ENCODE measurements at places on chromosomes 6 and 20.
A peak's percentile ranks its signal among the peaks of the same experiment; 100 is the strongest.

GRCh38 chr6:157967486-157967885 is 14.2 kb upstream of the SYNJ2 start:
- DNase-seq: no peak

DNA sequence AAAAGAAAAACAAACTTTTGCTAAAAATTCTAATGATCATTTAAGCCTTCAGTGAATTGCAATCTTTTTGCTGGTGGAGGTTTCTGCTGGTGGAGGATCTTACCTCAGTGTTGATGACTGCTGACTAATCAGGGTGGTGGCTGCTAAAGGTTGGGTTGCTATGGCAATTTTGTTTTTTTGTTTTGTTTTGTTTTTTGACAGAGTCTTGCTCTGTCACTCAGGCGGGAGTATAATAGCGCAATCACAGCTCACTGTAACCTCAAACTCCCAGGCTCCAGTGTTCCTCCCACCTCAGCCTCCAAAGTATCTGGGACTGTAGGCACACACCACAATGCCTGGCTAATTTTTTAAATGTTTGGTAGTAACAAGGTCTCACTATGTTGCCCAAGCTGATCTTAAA is 94.7 kb downstream of the ANKRD6 start:
- DNase-seq: peak; percentile 4

- DNase-seq: peak; percentile 91
These were observed 1.4 kb downstream of the GMPR start for GRCh38 chr6:16239798-16240123.

DNA sequence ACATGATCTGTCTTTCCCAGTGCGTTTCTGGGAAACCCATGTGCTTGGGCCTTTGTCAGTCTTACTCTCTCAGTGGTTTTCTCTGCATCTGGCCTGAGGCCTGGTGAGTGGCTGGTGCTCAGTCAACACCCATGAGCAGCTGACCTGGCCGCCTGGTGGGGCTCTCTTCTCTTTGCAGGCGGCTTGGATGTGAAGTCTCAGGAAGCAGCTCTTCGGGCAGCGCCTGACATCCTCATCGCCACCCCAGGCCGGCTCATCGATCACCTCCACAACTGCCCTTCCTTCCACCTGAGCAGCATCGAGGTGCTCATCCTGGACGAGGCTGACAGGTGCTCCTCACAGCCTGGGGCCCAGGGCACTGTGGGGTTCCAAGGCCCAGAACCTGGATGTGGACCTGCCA is 10.8 kb downstream of the DDX27 start:
- DNase-seq: no peak

DNA sequence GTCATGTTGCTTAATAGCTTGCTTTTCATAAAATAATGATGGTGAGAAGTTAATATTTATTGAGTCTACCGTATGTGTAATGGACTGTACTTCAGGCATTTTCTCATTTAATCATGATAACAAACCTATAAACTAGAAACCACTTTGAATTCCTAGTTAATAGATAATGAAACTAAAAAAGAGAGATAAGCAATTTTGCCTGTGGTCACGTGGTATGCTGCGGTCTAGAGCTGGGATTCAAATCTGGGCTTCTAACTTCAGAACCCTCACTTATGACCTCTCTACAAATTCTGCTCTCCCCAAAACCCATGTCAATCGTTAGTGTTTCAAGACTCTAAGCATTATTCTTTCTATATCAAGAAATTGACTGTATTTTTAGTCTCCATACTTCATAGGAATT is 700.7 kb downstream of the PRKN start:
- DNase-seq: no peak

DNA sequence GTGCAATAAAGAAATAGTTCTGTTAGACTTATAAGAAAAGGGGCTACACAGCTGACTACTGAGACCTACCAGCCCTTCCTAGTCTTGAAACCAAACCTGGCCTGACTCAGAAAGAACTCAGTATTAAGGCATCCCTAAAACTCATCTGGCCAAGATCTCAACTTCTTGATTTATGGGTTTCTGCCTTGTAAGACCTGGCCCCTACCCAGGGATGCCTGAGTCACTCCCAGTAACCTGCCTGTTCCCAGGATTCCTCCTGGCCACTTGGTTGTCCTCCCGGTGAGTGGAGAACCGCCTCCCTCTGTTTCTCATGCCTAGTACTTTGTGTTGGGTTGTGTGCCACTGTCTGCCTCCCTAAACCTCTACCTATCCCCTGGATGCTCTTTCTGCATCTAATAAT is 189.4 kb upstream of the PREP start:
- DNase-seq: peak; percentile 21

DNA sequence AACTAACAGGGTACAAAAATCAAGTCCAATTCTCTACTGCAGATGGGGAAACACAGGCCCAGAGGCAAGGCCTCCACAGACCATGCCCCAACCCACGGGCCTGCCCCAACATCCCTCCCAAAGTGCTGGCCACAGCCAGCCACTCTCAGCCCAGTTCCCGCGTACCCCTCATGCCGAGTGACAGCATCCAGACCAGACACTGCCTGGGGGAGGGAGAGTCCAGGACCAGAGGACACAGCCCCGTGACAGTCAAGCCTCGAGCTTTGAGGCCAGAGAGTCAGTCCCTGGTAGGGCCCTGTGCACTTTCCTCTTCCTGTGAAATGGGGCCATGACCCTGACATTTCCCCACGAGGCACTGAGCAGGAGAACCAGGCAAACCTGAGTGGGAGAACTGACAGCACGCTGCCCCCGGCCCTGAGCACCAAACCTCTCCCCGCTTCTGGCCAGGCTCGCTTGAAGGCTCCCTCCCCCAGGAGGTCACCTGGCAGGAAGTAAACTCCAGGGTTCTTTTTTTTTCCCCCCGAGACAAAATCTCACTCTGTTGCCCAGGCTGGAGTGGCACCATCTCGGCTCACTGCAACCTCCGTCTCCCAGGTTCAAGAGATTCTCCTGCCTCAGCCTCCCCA is 4.9 kb downstream of the MYL9 start:
- no peak for DNase-seq

DNA sequence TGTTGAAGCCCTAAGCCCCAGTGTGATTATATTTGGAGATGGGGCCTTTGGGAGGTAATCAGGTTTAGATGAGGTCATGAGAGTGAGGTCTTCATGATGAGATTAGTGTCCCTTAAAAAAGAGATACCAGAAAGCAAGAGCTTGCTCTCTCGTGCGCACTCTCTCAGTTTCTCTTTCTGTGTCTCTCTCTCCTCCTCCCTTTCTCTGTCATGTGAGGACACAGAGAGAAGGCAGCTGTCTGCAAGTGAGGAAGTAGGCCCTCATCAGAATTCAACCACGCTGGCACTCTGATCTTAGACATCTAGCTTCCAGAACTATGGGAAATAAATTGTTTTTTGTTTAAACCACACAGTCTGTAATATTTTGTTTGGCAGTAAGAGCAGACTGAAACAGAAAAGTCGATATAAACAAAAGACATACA is 180.5 kb downstream of the IBTK start:
- no peak for DNase-seq

GRCh38 chr6:14630016-14630415 is 512.4 kb downstream of the CD83 start:
- no peak for DNase-seq

- DNase-seq: peak; percentile 79
These were observed 80.1 kb upstream of the PTPRK start for GRCh38 chr6:128600397-128600951.

- no peak for DNase-seq
These were observed 3.4 kb upstream of the DACT2 start for GRCh38 chr6:168322966-168323365.

GRCh38 chr6:133559926-133560325 is 318.8 kb downstream of the EYA4 start:
- no peak for DNase-seq

- peak; percentile 71 for DNase-seq
These were observed 645 bp downstream of the REV3L start for GRCh38 chr6:111482188-111482958.

DNA sequence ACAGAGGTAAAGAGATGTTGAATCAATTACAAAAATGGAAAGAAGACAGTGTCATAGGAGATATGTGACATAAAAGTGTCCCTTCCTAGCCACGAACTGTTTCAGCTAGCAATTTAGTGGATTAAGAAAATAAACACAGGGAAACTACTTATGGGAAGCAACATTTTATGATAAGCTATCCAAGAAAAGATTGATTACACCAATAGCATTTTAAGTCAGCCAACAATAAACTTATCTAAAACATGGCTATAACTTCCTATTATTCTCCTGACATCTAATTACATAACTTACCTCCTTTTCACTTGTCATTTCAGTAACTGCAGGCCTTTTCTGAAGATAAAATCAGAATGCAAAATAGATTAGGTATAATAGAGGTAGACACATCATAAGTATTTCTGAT is 111.4 kb downstream of the PTPRK start:
- no peak for DNase-seq

GRCh38 chr6:84575264-84575663 is 189.1 kb downstream of the TBX18 start:
- peak; percentile 44 for DNase-seq

GRCh38 chr6:105981002-105981887 is 104.9 kb upstream of the PRDM1 start:
- DNase-seq: no peak

- DNase-seq: no peak
These were observed 3.5 kb upstream of the VWA7 start for GRCh38 chr6:31780507-31781243.

- DNase-seq: no peak
These were observed 106.1 kb upstream of the AGPAT4 start for GRCh38 chr6:161379834-161380582.

DNA sequence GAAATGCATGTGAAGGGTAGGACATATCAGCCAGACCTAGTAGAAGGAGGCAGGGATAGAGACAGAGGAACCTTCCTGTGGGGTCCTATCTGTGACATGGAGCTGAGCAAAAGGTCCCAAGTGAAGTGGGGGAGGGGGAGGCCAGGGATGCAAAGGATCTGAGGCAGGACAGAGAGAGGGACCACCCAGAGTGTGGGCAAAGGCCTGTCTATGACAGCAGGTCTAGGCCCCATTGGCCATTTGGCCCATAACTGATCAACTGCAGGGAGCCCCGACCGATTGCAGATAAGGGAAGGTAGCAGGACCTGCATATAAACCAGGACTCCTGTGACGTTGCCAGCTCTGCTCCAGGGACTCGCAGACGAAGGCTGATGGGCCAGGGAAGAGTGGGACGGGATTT is 49.6 kb upstream of the SYNDIG1 start:
- DNase-seq: no peak

GRCh38 chr20:56722042-56722441 is 92.9 kb downstream of the TFAP2C start:
- no peak for DNase-seq

- DNase-seq: no peak
These were observed 5.8 kb downstream of the GABBR1 start for GRCh38 chr6:29626948-29627754.

GRCh38 chr6:23875006-23875405 is 251.0 kb upstream of the NRSN1 start:
- DNase-seq: no peak

GRCh38 chr6:127737009-127737486 is 160.1 kb downstream of the C6orf58 start:
- peak; percentile 78 for DNase-seq

GRCh38 chr6:23783901-23784300 is 342.1 kb upstream of the NRSN1 start:
- no peak for DNase-seq

DNA sequence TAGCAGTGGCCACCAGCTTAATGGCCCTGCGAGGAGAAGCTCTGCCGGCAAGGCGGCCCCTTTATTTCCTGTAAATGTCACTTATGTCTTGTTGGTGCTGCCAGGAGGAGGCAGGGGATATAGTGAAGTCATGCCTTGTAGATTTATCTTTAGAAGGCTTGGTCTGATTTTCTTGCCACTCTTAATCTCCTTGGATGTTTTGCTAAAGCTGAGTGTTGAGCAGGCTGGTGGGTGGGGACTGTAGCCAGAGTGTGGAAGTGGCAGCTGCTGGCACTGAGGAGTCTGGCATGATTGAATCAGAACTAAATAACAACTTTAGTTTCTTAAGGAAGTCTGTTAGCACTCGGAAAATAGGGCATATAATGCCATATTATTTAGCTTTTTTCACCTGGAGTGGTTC is 77.9 kb downstream of the PHF20 start:
- DNase-seq: no peak

- no peak for DNase-seq
These were observed 63.8 kb upstream of the GPR31 start for GRCh38 chr6:167221400-167222201.

- DNase-seq: no peak
These were observed 116.2 kb upstream of the SNX9 start for GRCh38 chr6:157706883-157707282.

DNA sequence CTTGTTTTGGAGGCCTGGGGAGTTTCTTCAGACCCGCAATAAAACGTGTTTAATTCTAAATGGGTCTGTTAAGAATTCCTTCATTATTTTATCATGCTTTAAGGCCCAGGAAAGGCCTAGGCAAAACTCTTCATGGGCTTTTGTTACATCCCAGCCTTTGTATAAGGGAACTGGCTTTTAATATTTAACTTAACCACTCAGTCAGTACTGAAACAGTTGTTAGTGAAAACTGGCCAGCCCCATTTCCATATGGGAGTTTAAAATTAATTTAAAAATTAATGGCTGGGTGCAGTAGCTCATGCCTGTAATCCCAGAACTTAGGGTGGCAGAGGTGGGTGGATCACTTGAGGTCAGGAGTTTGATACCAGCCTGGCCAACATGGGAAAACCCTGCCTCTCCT is 213.2 kb upstream of the FKBP1C start:
- no peak for DNase-seq

- no peak for DNase-seq
These were observed 18.9 kb downstream of the NCOA7 start for GRCh38 chr6:125809570-125810170.

DNA sequence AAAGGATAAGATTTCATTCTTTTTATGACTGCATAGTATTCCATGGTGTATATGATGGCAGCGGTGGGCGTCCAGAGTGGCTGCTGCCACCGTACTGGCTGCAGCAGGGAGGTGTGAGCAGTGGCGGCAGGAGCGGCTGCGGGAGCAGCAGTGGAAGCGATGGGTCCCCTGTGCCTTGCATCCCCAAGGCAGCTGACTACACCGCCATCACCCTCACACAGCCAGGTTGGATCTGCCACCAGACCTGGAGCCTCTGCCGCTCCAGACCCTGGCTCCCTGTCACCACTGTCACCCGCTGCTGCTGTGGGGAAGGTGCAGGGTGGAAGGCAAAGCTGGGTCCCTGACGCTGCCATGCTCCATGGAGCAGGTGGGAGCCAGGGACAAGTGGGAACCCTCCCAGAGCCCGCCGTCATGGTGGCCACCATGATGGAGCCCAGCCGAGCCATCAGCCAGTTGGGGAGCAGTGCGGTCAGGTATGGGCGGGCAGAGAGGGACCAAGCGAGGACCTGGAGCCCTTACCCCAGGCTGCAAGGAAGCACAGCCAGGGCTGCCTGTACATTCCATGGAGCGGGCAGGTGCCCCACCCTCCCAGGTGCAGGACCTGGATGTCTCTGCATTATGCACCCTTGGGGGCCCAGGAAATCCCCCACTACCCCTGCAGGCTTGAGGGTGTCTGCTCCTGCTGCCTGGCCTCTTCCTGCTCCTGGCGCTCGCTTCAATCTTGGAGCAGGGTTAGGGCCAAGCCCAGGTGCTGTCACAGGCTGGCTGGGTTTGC is 226.1 kb downstream of the OTOR start:
- no peak for DNase-seq

Measured in RKO (cell line).